ENCODE measurements at places on chromosomes 5 and 9.

GRCh38 chr5:78627766-78628165, 20.8 kb downstream of the LHFPL2 start:
- no peaks in the 10 kb centered on the region for H3K36me3 ChIP-seq
- DNase-seq: no peak
- H3K4me1 ChIP-seq: no peaks in the 10 kb centered on the region
- H3K27me3 ChIP-seq: peaks cover 2% of the 10 kb centered on the region
- H3K4me3 ChIP-seq: no peak overlapping the region

DNA sequence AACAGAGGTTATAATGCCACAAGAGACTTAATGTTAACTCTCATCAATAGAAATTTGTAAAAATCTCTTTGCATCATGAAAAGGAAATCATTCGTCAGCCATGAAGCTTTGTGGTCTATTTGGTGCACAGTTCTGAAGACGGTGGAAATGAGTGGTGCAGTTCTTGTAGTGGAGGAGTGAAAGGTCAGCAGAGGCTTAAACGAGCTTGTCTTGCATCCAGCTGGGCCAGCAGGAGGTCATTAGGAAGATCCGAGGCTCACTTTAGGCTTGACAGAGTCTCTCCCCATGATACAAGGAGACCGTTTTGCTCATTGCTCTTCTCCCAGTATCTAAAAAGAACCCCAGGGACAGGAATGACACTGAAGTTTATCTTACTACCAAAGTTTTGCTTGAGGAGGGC, 440.8 kb downstream of the BNC2 start:
- no peak for DNase-seq
- H3K27ac ChIP-seq: no peak overlapping the region
- no peaks in the 10 kb centered on the region for H3K36me3 ChIP-seq
- no peaks in the 10 kb centered on the region for H3K4me1 ChIP-seq
- H3K4me3 ChIP-seq: no peak overlapping the region

GRCh38 chr5:160287378-160288051, 24.8 kb downstream of the CCNJL start:
- H3K4me3 ChIP-seq: no peak overlapping the region
- no peak overlapping the region for H3K27ac ChIP-seq
- DNase-seq: no peak
- no peaks in the 10 kb centered on the region for H3K36me3 ChIP-seq
- no peaks in the 10 kb centered on the region for H3K4me1 ChIP-seq

- no peaks in the 10 kb centered on the region for H3K27me3 ChIP-seq
- peak overlapping the region; percentile 76 for H3K4me3 ChIP-seq
- DNase-seq: no peak
Observed at GRCh38 chr9:73155968-73156864, 4.6 kb downstream of the ANXA1 start.

GRCh38 chr5:10579536-10580521, 16.0 kb downstream of the ANKRD33B start:
- no peaks in the 10 kb centered on the region for H3K36me3 ChIP-seq
- DNase-seq: no peak
- H3K4me1 ChIP-seq: peaks cover 30% of the 10 kb centered on the region
- H3K27ac ChIP-seq: no peak overlapping the region
- no peaks in the 10 kb centered on the region for H3K27me3 ChIP-seq

GRCh38 chr5:124372457-124372856, 374.0 kb downstream of the ZNF608 start:
- H3K36me3 ChIP-seq: no peaks in the 10 kb centered on the region
- no peaks in the 10 kb centered on the region for H3K4me1 ChIP-seq
- no peak overlapping the region for H3K4me3 ChIP-seq
- DNase-seq: no peak
- H3K27me3 ChIP-seq: no peaks in the 10 kb centered on the region

- no peak overlapping the region for H3K27ac ChIP-seq
- H3K4me3 ChIP-seq: no peak overlapping the region
- no peaks in the 10 kb centered on the region for H3K27me3 ChIP-seq
- no peaks in the 10 kb centered on the region for H3K36me3 ChIP-seq
- H3K4me1 ChIP-seq: no peaks in the 10 kb centered on the region
- no peak for DNase-seq
Observed at GRCh38 chr5:170591054-170591453, 87.2 kb downstream of the KCNIP1 start.

GRCh38 chr5:2415678-2416077, 335.8 kb downstream of the IRX2 start:
- no peak for DNase-seq
- H3K27me3 ChIP-seq: no peaks in the 10 kb centered on the region
- H3K36me3 ChIP-seq: no peaks in the 10 kb centered on the region
- H3K4me3 ChIP-seq: no peak overlapping the region
- H3K4me1 ChIP-seq: no peaks in the 10 kb centered on the region

All from CD4-positive, CD25-positive, alpha-beta regulatory T cell (primary cell).